Fibroblast of villous mesenchyme (primary cell): ENCODE measurements at places on chromosomes 2 and 18. TPM values are rescaled to one million over a fixed set of nuclear protein-coding genes. Genes with fewer than 3 reads are reported as not detected.

GRCh38 chr2:182952741-182953450 is 85.4 kb downstream of the NCKAP1 start:
- peak; percentile 45 for DNase-seq

Gene CYP26B1
- under 0.01 and 0.43 TPM in 2 replicates for total RNA-seq

Gene CCL20
- total RNA-seq: 0.43 TPM in 1 of 2 replicates, not detected in the other

DNA sequence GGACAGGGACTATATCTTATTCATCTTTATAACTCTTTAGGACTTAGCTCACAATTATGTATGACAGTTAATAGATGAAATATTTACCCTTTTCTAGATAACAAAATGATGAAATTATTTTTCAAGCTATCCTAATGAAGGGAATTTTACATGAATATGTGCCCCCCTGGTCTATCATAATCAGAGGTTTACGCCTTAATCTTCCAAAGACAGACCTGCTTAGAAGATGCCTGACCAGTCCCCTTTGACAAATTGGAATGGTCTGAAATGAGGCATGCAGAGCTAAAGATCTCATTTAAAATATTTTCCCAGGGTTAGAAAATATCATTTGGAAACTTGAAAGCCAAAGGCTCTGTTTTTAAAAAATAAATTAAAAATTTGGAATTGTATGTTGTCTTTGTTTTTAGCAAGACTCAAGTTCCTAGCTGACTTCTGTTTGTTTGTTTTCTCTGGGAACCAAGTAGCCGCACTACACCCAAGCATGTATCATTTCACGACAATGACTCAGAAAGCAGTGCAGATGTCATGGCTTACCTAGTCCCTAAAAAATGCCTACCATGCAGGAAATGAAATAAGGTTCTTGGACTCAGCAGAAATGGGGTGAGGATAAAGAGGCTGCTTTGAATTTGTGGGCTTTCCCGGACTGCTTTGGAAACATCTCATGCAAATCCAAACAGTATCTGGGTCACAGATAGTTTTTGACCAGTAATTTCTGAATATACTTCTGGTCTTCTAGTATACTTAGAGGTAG is 162.1 kb downstream of the ZEB2 start:
- peak; percentile 94 for DNase-seq

DNA sequence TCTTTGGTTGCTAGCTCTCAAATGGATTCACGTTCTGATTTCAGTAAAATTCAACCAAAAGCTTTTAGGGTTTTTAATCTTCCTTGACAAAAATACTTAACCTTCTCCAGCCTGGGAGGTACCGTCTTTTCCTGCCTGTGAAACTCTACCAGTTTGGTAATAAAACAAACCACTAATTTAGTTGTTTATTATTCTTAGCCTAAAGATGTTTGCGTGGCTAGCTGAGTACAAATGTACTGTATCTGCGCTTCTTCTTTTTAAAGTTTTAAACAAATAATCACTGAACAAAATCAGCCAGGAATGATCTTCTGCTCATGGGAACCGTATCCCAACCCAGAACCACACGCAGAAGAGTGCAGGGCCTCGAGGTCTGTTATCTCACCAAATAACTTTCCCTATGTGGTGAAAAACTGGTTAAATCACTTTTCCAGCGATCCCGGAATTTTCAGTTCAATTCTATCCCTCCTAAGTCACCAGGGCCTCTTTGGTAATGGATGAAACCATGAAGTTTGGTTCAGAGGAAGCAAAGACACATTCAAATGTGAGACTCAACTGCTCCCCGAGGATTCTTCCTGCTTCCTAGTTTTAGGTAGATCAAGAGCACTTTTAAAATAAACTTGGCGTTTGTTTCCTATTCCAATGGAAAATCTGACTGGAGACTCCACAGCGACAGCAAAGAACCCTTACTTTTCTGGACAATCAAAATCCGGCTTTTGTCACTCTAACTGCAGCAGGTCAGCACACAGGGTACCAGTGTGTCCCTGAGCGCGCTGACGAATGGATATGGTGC is 36.1 kb downstream of the BCL2 start:
- no peak for DNase-seq

Gene DNAH6
- under 0.01 TPM in 2 replicates for total RNA-seq

Gene TMEM169
- 0.32 and 0.43 TPM in 2 replicates for total RNA-seq

Gene THUMPD2
- 8.1 and 10.8 TPM in 2 replicates for total RNA-seq
